ENCODE measurements at places on chromosomes 16 and 17.

DNA sequence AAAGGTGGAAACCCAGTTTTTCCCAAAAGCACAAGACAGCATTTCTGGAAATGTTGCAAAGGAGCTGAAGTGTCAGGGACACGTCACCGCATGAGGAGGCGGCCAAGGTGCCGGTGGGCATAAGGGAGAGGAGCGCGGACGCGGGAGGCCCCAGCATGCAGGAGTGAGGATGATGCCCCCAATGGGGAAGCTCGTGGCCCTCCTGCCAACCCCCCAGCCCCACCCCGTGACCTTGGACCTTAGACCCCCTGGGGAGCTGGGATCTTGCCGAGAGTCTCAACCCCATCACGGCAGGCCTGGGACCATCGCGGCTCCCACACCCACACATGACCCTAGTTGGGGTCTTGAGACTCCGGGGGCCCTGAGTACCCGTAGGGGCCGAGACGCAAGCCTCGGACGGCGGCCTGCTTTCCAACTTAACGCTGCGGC is 119.4 kb upstream of the METRNL start:
- no peak for DNase-seq

DNA sequence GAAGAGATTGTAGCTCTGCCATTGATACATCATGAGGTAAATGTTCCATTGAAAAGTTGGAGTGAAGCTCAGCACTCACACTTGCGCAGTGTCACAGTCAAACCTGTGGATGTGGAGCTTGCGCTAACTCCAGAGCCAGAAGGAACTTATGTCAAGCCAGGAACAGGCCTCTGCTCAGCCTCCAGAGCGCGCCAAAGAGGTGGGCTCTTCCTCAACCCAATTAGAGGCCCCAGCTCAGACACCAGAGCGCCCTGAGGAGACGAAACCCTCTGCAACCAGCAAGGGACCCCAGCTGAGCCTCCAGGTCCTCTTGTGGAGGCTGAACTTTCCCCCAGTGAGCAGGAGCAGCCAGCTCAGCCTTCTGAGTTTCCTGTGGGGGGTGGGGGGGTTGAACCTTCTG is 61.5 kb upstream of the FBXO47 start:
- DNase-seq = no peak

GRCh38 chr17:15744074-15744676 is 12.1 kb downstream of the TBC1D26 start:
- DNase-seq = no peak

DNA sequence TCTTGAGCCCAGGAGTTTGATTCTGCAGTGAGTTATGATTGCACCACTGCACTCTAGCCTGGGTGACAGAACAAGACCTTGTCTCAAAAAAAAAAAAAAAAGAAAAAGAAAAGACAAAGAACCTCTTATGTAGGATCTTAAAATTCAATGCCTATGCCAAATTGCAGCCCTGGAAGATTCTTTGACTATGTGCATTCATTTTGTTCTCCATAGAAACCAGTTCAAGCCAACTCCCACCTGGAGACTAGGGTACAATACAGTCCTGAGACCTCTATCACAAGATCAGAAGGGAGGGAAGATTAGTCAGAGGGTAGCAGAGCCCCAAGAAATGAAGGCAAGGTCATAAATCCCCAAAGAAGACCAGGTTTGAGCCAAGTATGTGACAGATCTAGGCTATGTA is 90.6 kb upstream of the HAS3 start:
- DNase-seq = no peak

GRCh38 chr16:15594711-15595320 is 48.1 kb downstream of the MARF1 start:
- DNase-seq = no peak

DNA sequence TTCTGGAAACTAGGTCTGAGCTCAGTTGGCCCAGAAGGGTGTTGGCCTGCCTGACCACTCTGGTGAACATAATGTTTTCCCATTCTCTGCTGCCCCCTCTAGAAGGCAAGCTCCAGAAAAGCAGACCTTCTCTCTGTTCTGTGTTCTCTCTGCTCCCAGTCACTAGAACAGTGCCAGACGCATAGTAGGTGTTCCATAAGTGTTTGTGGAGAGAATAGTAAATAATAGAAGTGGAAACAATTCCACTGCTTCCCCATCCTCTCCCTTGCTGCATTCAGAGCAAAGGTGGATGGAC is 32.2 kb upstream of the ETV4 start:
- no peak for DNase-seq

GRCh38 chr16:57610611-57611010 is 17.8 kb upstream of the ADGRG1 start:
- DNase-seq = no peak

GRCh38 chr16:55056585-55057401 is 126.1 kb downstream of the IRX5 start:
- DNase-seq = no peak

- DNase-seq = no peak
Measured at GRCh38 chr17:57442401-57442823, 186.1 kb downstream of the MSI2 start.

DNA sequence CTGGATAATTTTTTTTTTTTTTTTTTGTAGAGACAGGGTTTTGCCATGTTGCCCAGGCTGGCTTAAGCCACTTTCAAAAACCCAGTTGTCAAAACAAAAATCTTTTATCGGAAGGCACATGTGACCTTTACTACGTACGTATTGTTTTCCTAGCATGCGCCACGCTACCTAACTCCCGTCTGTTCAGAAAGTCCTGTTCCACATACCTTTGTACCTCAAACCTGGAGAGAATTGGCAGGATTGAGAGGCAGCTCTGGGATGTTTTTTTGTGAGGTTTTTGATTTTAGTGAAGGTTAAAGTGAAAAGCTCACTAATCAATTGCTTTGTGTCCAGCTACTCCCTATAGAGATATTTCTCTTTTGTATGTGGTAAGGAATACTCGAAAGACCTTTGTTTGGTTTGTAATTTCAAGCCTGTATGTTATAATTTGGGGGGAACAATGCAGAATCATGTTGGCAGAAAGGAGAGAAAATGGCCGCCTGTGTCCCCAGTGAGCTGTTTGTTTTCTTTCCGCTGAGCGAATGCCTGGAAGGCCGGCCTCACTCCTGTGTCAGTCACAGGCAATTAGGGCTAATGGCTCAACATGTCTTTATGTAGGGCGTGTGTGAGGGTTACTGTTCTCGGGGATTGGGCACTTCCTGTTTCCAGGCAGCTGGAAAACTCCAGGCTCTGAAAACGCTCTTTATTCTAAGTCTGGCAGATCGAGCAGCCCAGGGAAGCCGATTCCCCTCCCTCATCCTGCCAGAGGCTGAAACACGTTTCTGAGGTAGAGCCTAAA is 60.8 kb upstream of the CLEC18A start:
- DNase-seq = no peak

DNA sequence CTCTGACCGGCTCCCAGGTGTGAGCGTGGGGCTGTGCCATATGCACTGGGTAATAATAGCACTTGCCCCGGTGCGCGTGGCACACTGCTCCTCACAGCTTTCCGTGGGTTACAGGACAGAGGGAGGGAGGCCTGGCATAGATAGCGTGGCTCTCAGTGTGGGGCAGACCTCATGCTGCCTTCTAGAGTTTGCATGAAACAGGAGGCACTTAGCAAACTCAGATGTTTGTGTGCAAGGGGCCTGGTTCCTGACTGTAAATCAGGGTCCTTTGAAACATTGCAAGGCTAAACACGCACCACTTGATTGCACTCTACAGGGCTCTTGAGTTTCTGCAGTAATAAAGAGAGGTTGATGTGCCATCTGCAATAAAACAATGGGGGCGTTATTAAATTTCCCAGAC is 101.7 kb downstream of the RPTOR start:
- no peak for DNase-seq

- no peak for DNase-seq
Measured at GRCh38 chr17:78789149-78789662, 7.1 kb upstream of the CYTH1 start.

DNA sequence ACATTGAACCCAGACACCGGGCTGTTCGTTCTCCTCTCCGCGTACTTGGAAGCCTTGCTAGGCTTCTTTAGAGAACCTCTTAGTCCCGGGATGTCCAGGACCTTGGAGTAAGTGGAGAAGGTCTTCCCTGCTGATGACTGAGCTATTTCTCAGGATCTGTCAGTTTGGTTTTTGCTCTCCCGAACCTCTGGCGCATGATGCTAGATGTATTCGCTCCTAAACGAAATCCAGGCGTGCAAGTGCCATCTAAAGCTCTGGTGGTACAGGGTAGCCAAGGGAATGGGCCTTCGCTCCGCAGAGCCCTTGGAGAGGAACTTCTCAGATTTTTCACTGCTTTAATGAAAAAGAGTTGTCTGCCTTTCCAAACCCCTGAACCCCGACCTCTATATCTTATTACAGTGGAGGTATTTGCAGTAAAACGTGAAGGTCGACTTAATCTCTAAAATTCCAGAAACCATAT is 547 bp downstream of the VMP1 start:
- DNase-seq = no peak

GRCh38 chr17:600576-601243 is 113.9 kb downstream of the VPS53 start:
- no peak for DNase-seq

Measured in activated naive CD4-positive, alpha-beta T cell (primary cell).